Stimulated activated CD4-positive, alpha-beta T cell treated with anti-CD3 and anti-CD28 coated beads, Interleukin-4, amount 100 ng/mL, for 48 hours (primary cell): ENCODE measurements at places on chromosomes 4 and X.

- no peak for DNase-seq
Measured at GRCh38 chr4:25421816-25422525, 44.9 kb downstream of the ANAPC4 start.

DNA sequence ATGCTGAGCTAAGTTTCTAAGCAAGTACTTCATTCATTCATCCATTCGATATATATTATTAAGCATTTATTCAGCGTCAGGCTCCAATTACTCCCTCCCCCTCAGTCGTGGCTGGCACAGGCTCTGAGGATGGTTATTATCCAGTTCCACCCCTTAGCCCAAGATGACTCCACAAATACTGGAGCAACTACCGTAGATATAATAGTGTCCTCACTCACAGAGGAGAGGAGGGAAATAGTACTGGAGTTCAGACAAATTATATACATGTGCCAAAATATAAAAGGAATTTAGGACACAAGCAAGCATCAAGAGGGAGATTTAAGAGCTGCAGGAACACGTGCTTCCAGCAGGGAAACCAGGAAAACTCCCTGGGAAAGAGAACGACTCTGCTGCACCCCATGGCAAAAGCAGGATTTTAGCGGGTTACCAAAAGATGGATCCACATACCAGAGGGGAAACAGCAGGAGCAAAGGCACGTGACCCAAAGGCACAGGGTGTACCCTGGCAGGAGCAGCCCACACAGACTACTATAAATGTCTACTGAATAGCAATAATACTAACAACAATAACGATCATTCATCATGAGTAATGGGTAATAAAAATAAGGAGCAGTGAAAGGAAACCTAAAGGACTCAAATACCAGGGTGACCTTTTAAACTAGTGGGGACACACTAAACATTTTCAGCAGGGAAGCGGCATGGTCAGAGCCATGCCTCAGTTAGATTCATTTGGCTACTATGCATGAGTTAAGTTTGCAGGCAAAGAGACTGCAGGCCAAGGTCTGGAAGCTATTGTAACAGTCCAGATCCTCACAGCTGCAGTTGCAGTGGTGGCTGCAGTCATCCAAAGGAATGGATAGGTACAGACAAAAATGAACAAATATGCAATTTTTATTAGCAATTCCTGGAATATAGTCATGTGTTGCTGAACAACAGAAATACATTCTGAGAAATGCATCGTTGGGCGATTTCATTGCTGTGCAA lies 153.7 kb downstream of the APBB2 start:
- DNase-seq, result no peak

DNA sequence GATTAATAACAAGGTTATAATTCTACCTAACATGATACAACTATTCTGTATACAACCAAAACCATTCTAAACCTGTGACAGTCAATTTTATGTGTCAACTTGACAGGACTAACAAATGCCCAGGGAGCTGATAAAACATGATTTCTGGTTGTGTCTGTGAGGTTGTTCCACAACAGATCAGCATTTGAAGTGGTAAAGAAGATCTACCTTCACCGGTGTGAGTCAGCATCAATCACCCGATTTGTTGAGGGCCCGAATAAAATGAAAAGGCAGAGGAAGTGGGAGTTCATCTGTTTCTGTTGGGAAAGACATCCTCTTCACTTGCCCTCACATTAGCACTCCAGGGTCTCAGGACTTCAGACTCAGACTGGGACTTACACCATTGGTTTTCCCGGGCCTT lies 187.9 kb downstream of the MAB21L2 start:
- DNase-seq, result no peak

GRCh38 chr4:158837527-158838141 lies 68.8 kb downstream of the FNIP2 start:
- DNase-seq, result no peak

DNA sequence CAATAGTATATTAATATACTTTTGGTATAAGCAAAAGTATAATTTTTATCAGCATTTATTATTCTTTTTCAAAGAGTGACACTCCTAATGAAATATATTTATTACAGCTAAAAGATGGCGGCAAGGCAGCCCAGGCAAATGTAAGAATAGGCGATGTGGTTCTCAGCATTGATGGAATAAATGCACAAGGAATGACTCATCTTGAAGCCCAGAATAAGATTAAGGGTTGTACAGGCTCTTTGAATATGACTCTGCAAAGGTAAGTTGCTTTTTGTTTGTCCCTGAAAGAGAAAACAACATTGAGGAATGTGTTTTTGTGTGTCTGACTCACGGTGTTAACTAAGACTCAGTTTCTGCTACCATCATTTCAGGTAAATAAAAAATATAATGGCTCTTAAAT lies 71.9 kb downstream of the PDLIM5 start:
- DNase-seq, result no peak

DNA sequence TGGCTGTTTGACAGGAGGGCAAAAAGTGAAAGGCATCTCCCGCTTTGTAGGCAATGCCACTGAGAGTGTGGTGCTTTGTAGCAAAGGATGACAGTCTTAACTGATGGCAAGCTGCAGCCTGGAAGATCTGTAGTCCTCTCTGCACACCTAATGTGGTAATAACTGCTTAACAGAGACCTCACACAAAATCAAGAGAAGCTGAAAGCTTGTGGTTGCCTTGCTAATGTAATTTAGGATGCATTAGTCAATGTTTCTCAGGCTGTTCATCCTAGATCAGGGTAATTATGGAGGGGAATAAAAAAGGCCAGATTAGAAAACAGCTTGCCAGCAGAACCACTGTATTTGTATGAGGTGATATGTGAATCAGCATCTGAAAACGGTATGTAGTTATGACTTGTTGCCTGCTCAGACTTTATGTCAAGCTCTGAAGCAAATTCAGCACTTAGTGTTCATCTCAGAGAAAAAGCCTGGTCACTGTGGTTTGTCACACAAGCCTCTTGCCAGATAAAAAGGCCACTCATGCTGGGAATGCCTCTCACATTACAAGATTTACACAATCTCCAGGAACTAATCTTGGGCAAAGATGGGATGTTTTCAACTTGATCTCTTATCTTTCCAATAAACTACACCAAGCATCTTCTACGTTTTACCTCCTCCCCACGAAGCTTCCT lies 130.8 kb downstream of the ENOX2 start:
- no peak for DNase-seq

GRCh38 chr4:151407466-151408379 lies 1.3 kb upstream of the FHIP1A start:
- DNase-seq, result no peak

DNA sequence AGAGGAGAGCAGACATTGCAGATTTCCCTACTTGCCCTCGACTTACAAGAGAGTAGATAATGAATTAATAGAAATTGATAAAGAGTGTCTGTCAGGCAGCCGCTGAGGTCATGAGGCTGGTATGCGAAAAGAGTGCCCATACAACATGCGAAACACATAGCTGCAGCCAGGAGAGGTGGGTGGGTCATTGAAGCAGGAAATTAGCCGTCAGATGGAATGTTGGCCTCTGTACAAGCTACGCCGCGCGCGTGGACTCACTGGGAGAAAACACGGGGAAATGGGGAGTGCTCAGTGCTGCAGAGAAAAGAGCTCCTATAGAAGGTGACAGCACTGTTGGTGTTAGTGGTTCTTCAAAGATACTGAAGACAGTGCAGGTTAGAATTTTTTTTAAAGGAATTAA lies 125.1 kb downstream of the RAPGEF2 start:
- DNase-seq, result no peak

DNA sequence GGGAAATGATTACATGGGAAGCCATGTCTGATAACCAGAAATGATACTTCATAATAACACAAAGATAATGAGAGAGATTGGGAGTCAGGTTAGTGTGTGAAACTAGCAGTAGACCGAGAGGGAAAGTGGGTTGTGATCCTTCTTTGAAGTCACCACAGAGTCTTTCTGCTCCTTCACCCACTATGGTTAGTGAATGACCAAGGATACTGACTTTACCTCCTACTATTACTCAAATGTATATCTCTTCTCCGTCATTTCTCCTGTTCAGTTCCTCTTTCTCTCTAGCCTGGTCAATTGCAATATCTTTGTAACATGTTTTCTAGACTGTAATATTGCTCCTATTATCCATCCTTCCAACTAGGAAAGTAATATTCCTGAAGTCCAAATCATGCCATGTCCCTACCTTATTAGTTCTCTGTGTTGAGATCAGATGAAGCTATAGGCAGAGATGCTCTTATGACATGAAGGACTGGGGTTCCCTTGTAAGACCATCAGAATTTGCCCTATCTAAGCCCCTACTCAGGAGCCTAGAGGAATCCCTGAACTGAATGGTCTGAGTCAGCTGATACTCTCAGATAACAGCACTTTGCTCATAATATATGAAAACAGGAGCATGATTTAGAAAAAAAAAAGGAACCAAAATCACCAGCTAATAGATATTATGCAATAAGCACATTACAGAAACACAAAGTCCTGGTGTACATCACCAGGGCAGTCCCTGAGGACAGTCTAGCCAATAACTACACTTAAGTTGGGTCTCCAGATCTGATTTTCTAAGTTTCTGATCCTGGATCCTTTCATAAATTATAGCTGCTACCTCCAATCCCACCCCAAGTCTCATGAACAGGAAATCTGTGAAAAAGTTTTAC lies 81.2 kb downstream of the SHROOM3 start:
- DNase-seq, result no peak

- no peak for DNase-seq
Measured at GRCh38 chrX:49019050-49019449, 17.0 kb upstream of the GRIPAP1 start.

GRCh38 chr4:79947386-79947785 lies 125.6 kb downstream of the ANTXR2 start:
- DNase-seq, result no peak

- no peak for DNase-seq
Measured at GRCh38 chrX:36684053-36684452, 324.1 kb upstream of the FAM47C start.

DNA sequence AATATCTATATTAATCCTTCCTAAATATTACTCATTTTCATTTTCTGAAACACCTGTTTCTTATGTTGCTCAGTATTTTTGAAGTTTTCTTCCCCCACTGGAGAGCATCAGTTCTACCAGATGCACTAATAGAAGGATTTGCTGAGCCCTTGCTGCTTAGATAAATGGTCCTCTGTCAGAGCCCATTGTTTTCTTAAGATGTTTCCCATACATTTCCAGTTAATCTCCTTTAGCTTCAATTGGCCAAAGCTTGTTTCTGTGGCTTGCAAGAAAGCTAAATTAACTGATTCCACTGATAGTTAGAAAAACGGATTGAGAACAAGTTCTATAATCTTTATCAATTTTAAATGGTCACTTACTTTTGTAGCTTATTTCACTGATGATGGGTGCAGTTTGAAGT lies 1425.5 kb downstream of the PCDH18 start:
- DNase-seq, result no peak

- DNase-seq, result no peak
Measured at GRCh38 chr4:159946983-159947615, 844.2 kb downstream of the RAPGEF2 start.

DNA sequence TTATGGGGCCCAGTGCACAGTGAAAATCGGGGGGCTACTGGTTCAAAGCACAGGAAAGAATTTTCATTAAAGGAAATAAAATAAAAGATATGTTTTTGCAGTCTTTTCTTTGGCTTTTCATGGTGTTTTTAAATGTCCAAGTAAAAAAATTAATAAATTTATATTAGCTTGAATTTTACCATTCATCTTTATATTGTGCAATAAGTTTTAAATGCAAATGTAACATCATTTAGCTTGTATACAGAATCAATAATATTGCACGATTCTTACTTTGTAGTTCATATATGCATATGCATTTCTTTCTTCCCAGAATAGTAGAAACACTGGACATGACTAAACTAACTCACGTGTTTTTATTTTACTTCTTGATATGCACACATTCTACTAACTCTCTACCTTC lies 31.0 kb downstream of the AREG start:
- DNase-seq, result no peak

DNA sequence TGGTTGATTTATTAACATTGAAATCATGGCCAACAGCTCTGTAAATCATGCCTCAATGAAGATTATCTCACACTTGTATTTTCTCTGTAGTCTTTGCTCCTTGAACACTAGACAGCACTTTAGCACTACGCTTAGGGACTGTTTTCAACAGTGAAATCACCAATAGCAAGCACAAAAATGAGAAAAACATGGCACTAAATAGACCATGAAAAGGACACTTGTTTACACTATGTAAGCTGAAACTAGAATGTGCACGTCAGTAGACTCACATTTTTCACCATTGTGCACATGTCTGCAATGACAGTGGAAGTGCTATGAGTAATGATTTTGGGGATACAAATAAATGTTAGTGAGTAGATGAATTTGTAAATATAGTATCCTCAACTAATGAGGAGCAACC lies 3.1 kb downstream of the BMP2K start:
- DNase-seq, result no peak

DNA sequence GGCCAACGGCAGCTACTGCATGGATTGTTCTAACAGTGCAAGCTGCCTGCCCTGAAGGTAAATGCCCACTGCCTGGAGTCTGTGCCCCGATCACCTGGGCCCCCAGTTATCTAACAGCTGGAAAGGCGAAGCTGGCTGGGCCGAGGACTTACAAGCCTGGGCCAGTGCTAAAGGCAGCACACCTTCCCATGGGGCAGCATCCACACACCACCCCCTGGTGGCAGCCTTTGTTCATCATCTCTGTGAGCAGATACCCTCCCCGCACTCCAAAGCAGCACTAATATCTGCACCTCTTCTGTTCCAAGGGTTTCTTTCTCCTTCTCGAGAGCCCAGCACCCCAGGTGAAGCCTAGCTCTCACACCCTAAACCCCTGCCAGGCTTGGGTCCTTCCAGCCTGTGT lies 7.6 kb downstream of the SLC2A9 start:
- peak; percentile 37 for DNase-seq

GRCh38 chrX:3493605-3494004 lies 147.2 kb upstream of the MXRA5 start:
- no peak for DNase-seq
